ENCODE measurements at places on chromosomes 6 and 20. TPM values are rescaled to one million over a fixed set of nuclear protein-coding genes. Genes with fewer than 3 reads are reported as not detected.

NKX2-2 gene
- total RNA-seq: not detected

SYNJ2 gene
- 101 TPM for total RNA-seq

LRRC1 gene
- 14.6 TPM for total RNA-seq

LAMP5 gene
- total RNA-seq: 0.66 TPM

NNAT gene
- total RNA-seq: not detected

LCA5 gene
- 7.3 TPM for total RNA-seq

SSTR4 gene
- total RNA-seq: not detected

EBF4 gene
- total RNA-seq: 1.0 TPM

MCCD1 gene
- total RNA-seq: not detected

SLCO4A1 gene
- total RNA-seq: 5.9 TPM

SLX4IP gene
- 5.8 TPM for total RNA-seq

SPEF1 gene
- total RNA-seq: 0.13 TPM

PSORS1C1 gene
- total RNA-seq: 2.0 TPM

CLPSL2 gene
- not detected for total RNA-seq

LY6G6F gene
- total RNA-seq: not detected

HFE gene
- 5.4 TPM for total RNA-seq

DLGAP4 gene
- 25.4 TPM for total RNA-seq

CDH4 gene
- 5.7 TPM for total RNA-seq

CGA gene
- total RNA-seq: not detected

KIAA1755 gene
- total RNA-seq: 0.14 TPM

SPATA2 gene
- 3.6 TPM for total RNA-seq

ZNF391 gene
- total RNA-seq: 0.53 TPM

KIAA1586 gene
- total RNA-seq: 20.7 TPM

DEK gene
- total RNA-seq: 218 TPM

GLP1R gene
- total RNA-seq: not detected

ADISSP gene
- 29.0 TPM for total RNA-seq

BHLHE23 gene
- total RNA-seq: not detected

GCLC gene
- total RNA-seq: 25.5 TPM

PNPLA1 gene
- not detected for total RNA-seq

OPRM1 gene
- not detected for total RNA-seq

OGFRL1 gene
- total RNA-seq: 27.9 TPM

ARMC12 gene
- total RNA-seq: 0.13 TPM

PBOV1 gene
- total RNA-seq: not detected

SMOC2 gene
- total RNA-seq: not detected

PPDPF gene
- 41.0 TPM for total RNA-seq

Measured in thoracic aorta endothelial cell (primary cell).